ENCODE measurements at places on chromosomes 11 and 22.

DNA sequence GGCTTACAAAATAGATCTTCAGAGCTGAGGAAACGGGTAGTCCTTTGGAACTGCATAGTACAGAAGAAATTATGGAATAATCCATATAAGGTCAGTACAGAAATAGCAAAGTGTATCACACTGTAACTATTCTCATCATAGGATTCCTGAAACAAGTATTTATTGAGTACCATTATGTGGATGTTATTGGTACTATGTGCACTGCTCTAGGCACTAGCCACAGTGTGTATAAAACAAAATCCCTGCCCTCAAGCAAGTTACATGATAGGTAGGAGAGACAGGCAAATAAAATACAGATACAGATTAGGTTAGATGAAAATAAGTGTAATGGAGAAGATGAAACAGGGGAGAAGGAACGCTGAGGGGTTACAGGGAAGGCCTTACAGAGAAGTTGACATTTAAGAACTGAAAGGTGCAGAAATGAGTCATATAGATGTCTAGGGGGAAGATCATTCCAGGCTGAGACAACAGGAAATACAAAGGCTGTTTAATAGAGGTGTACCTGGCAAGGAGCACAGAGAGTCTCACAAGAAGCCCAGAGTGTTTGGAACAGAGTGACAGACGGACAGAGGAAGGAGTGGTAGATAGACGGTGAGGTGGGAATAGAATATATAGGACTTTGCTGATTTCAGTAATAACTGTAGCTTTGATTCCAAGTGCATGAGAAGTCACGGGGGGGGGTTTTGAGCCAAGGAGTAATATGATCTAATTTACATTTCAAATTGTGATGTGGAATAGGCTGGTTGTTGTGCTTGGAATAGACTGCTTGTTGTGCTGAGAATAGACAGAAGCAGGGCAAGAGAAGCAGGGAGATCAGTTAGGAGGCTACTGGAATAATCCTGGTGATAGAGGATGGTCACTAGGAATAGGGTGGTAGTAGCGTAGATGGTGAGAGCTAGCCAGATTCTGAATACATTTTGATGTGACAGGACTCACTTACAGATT, 13.7 kb downstream of the RNF141 start:
- DNase-seq: no peak

DNA sequence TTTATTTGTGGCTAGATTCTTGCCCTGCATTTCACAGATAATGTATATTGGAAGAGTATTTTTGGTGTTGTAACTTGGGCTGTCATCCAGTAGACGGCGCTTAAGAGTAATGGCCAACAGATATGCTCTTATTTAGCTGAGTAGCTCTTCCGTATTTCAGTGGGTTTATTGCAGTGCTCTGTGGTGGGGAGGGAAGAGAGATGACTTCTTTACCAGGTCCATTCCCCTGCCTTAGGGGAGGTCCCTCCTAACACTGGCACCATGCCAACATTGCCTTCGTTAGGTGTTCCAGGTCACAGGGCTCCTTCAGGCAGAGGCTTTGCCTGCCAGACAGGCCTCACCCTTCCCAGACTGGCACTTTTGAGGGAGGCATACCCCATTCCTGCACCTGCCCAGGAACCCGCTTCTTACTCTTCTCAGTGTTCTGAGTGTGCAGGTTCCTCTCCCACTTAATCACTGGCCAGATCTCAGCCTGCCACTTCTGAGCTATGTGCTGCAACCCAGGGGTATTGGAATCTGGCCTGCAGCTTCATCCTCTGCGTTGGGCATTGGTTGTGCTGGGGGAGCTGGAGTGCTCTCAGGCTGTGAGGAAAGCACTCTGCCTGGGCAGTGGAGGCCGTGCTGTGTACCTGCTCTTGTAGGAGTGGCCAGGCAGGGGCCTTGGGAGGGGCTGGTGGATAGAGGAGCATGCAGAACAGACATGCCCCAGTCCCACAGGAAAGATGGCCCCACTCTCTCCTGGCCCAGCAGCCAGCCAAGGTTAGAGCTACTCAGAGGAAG, 29.4 kb upstream of the SLN start:
- no peak for DNase-seq

DNA sequence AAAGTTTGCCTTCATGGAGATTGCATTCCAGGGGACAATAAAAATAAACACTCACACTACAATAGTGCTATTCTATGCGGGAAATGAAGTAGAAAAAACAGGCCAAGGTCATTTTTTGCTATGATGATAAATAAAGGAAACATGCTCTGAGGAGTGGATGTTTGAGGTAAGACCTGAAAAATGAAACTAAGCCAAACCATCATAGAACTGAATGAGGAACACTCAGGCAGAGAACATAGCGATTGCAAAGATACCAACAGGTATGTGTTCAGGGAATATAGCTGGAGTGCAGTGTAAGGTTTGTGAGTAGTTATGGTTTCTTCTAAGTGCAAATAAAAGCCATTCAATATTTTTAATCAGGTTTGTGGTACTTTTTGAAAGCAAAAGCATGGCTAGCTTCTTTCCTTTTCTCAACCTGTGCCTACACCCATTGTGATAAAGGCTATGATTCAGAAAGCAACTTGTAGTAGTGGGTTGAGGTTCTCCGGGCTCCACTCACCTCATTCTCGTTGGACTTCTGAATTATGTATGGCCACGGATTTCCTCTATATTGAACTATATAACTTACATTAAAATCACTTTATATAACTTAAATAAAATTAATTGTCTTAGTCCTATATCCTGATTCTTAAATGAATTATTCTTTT, 278.2 kb upstream of the CHORDC1 start:
- no peak for DNase-seq

DNA sequence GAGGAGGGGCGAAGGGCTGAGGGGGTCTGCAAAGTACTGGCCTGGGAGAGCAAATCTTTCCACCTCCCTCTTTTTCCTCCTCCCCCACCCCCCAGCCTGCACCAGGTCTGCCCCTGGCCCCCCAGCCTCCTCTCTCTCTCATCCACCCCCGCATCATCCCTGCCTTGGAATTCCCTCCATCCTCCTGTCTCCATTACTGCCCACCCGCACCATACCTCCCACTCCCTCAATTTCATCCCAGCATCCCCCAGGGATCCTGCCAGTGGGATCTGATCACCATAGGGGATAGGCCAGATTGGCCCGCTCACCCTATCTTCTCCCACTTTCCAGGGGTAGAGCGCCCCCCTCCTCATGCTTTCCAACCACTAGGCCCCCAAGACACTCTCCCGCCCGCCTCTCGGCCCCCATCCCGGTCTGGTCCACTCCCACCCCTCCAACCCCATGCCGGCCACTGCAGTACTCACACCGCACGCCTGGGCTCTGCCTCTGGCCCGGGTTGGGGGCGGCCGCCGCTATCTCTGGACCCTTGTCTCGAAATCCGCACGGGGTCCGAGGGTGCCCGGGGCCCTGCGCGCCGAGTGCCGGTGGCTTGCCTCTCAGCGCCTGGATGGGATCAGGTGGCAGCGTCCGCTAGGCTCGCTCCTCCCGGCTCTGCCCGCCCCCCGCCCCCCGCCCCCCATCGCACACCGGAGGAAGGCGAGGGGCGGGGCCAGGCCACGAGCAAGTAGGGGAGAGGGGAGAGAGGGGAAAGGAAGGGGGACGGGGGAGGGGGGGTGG, at the start of gene GAL3ST3:
Gene GAL3ST3 (minus strand): TSS at position 615 of the 777 bp plus-strand sequence. CDS start 3,746 bp downstream, outside the sequence.
- DNase-seq: peak; percentile 77

GRCh38 chr22:40817737-40818136, 1.4 kb downstream of the SLC25A17 start:
- no peak for DNase-seq

- DNase-seq: no peak
These were observed 11.9 kb upstream of the PARVB start for GRCh38 chr22:44012162-44012561.

- no peak for DNase-seq
These were observed 89.0 kb downstream of the CCDC73 start for GRCh38 chr11:32705309-32706033.

- no peak for DNase-seq
These were observed 187.8 kb downstream of the DDX10 start for GRCh38 chr11:108852701-108853100.

- no peak for DNase-seq
These were observed 44.8 kb downstream of the ADAMTS8 start for GRCh38 chr11:130383344-130384211.

DNA sequence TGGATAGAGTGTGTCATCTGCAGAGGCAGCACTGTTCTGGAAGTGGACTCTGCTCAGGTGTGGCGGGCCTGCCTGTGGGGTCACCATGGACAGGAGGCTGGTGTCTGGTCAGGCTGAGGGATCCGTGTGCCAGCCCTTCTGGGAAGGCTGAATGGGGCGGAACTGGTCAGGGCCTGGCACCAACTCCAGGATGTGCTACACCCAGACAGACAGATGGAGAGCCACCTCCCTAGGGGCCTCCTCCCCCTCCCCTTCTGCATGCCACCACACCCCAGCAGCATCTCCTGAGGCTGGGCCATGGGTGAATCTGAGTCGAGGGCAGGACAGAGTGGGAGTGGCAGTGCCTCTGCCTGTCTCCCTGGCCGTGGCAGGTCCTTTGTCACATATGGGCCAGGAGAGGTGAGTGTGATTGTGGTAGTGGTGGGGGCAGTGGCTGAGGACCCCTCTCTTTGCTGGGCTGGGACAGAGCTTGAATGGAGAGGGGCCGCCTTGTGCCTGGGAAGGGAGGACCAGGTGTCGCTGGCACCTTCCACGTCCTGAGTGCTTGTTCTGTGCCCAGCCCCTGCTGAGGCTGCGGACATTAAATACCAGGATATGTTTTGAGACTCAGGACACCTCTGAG, 29.1 kb downstream of the ST3GAL4 start:
- DNase-seq: no peak

- peak; percentile 60 for DNase-seq
These were observed 5.2 kb downstream of the IGLL1 start for GRCh38 chr22:23574877-23575276.

GRCh38 chr22:50068096-50068495, 10.0 kb upstream of the TTLL8 start:
- no peak for DNase-seq

DNA sequence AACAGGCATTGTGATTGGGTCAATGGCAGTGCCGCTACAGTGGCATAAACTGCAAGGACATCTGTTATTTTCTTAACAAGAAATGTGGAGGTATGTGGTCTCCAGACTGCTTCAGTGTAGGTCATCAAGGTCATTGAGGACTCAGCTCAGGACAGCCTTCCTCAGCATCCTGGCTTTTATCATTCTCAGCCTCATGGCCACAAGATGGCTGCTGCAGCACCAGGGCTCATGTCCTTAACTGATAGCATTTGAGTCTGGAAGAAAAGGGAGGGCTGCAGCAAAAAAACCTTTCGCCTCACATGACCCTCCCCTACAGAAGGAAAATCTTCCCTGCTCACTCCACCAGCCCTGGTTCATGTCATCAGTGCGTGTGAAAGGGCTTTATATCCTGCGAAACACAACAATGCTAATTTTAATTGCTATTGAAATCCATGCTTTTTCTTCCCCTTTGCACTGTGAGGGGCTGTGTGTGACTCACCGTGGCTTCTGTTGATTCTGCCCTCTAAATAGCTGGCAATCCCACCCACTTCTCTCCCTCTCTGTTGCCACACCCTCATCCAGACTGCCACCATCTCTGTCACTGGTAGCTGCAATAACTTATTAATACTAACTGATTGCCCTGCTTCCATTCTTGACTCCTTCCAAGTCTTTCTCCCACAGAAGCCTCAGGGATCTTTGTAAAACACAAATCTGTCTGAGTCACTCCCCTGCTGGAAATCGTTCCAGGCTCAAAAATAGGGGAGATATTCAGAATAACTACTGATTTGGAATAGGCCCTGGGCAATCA, 43.8 kb downstream of the CHRDL2 start:
- DNase-seq: no peak

DNA sequence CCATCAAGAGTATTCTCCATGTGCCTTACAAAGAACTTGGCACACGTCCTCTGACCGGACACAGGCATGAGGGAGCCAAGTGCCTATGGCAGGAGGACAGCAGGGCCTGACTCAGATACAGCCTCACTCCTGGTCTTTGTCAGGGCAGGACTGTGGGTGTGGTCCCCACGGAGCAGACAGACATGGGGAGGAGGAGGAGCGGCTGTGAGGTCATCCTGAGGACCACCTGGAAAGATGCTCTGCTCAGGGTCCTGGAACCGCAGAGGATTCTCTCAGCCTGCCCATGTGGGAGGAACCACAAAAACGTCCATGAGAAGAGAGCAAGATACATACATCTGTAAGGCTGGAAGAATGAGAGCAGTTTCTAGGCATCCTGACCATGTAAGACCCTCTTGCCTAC, 576.3 kb downstream of the BRD1 start:
- no peak for DNase-seq

GRCh38 chr11:108670451-108670850, 5.6 kb downstream of the DDX10 start:
- no peak for DNase-seq

- no peak for DNase-seq
These were observed 17.8 kb downstream of the SCUBE2 start for GRCh38 chr11:9073466-9074225.

DNA sequence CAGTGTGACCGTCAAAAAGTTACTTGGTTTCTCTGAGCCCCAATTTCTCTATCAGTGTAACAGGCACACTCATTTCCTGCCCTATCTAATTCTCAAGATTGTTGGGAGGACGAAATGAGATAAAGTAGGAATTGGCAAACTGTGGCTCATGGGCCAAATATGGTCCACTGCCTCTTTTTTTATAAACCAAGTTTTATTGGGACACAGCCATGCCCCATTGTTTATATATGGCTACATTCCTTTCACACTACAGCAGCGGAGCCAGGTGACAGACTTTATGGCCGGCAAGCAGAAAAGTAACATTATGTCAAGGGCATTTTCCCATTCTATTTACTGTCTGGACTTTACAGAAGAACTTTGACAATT, 116.7 kb upstream of the TIMP3 start:
- DNase-seq: no peak

DNA sequence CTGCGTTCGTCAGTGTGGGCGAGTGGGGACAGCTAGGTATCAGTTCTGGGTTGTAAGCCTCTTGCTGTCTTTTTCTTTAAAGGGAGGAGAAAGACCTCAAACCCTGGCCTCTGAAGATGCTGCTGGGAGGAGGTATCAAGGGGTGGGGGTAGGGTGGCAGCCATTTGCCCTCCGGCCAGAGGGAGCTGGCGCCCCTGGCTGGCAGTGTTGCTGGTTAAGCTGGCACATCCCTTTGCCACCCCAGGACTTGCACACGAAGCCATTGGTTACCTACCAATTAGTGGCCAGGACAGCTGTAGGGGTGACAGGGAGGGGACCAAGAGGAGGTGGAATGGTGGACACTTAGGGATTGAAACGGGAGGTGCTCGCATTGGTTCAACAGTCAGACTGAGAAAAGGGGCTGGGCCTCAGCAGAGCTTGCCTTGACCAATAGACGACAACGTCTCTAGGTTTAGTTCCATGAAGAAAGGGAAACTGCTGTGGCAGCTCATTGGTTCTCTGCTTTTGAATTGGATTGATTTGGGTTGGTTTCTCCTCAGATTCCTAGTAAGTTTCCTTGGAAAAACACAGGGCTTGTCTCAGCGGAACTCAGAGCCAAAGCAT, 77.9 kb downstream of the ST3GAL4 start:
- DNase-seq: no peak

Data from kidney (tissue), 22 donors.